Sigmoid colon (tissue), 7 donors: ENCODE measurements at places on chromosomes 4 and X. TPM values are rescaled to one million over a fixed set of nuclear protein-coding genes. Genes with fewer than 3 reads are reported as not detected.

Gene TEC
- total RNA-seq = 2.2 TPM

Gene F8
- total RNA-seq = 15.3 TPM

DNA sequence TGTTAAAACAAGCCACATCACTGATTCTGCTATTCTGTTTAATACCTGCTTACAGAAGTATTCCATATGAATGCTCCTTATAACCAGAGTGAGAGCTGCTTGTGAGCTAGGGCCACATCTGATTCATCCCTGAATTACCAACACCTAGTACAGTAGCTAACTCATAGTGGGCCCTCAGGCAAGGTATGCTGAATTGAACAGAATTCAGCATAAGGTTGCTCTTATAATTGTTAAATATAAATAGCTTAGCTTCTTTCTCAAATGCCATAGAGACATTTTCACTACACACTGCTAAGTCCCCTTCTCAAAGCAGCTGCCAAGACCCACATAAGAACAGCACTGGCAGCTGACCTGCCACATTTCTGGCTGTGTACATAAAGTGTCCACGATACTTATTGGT is 27.0 kb upstream of the MCF2 start:
- H3K4me3 ChIP-seq = no peak overlapping the region
- no peak overlapping the region for H3K27ac ChIP-seq
- H3K36me3 ChIP-seq = no peaks in the 10 kb centered on the region

DNA sequence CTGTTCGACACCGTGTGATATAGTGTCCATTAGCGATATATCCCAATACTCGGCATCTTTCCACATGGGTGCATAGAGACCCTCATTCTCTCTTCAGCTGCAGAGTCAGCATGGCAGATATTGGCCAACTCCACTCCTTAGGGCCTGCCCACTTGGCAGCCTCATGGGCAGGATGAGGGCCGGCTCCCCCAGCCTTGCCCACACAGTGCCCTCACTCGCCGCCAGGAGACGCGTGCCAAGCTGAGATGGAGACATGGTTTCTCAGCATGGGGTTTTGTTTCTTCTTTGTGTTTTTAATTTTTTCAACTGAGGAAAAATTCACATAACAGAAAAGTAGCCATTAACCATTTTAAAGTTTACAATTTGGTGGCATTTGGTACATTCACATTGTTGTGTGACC is 5.3 kb upstream of the PLXNA3 start:
- no peak for DNase-seq
- no peak overlapping the region for H3K27ac ChIP-seq
- H3K4me3 ChIP-seq = no peak overlapping the region
- no peaks in the 10 kb centered on the region for H3K4me1 ChIP-seq
- peaks cover 20% of the 10 kb centered on the region for H3K36me3 ChIP-seq

GRCh38 chrX:121456315-121456714 is 408.9 kb downstream of the GLUD2 start:
- H3K27ac ChIP-seq = no peak overlapping the region
- H3K4me3 ChIP-seq = no peak overlapping the region
- no peaks in the 10 kb centered on the region for H3K27me3 ChIP-seq
- H3K36me3 ChIP-seq = no peaks in the 10 kb centered on the region
- no peaks in the 10 kb centered on the region for H3K4me1 ChIP-seq

DNA sequence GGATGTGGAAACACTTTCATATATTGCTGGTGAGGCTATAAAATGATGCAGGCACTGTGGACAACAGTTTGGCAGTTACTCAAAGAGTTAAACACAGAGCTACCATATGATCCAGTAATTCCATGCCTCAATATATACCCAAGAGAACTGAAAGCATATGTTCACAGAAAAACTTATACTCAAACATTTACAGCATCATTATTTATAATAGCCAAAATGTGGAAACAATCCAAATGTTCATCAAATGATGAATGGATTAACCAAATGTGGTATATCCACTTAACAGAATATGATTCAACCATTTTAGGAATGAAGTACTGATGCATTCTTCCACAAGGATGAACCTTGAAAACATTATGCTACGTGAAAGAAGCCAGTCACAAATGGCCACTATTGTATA is 603.8 kb downstream of the IQCM start:
- H3K4me1 ChIP-seq = no peaks in the 10 kb centered on the region
- H3K27me3 ChIP-seq = no peaks in the 10 kb centered on the region
- H3K4me3 ChIP-seq = no peak overlapping the region
- H3K36me3 ChIP-seq = no peaks in the 10 kb centered on the region
- no peak for DNase-seq

GRCh38 chr4:4791299-4792111 is 68.0 kb upstream of the MSX1 start:
- DNase-seq = no peak
- H3K27ac ChIP-seq = no peak overlapping the region
- H3K4me1 ChIP-seq = no peaks in the 10 kb centered on the region
- no peaks in the 10 kb centered on the region for H3K36me3 ChIP-seq
- no peaks in the 10 kb centered on the region for H3K27me3 ChIP-seq
- H3K4me3 ChIP-seq = no peak overlapping the region
